ENCODE measurements at places on chromosomes 7 and 10.

DNA sequence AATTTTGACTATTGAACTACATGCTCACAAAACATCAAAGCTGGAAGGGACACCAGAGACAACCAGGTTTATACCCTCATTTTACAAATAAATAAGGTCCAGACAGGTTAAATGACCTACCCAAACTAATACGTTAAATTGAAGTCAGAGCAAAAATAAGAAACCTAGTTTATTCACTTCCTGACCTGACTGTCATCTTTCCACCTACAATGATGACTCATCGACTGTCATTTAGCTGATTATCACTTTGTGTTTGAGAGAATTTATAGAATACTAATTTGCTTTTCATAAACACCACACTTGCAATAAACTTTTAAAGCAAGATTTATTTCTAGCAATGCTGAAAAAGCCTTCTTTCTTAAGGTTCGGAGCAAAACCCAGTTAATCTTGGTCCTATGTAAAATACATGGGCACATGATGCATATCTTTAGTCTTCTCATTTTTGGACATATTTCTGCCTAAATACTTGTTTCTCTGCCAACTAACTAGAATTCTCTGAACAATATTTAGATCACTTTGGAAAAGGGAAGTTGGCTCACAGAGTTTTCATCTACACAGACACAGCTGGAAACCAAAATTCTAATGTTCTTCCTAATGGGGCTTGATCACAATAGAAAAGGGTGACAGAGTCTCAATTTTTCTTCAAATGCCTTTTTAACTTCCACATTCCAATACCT, 16.7 kb upstream of the LRRN3 start:
- DNase-seq = no peak

DNA sequence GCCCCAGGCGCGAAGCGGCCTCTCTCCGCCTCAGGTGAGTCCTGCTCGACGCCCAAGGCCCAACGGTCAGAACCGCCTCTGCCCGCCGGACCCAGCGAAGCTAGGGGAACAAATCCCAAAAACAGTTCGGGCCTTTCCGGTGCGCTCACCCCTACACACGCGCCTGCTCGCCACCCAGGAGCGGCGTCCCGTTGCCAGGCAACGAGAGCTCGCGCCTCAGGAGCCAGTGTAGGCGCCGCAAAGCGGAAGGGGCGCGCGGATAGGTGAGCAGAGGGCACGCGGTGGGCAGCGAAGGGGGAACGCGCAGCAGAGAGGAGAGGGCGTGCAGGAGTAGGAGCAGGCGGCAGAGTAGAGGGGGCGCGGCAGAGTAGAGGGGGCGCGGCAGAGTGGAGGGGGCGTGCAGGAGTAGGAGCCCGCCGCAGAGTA, at the start of the genes DYDC1 and DYDC2:
TSS of gene DYDC1 (minus strand) at position 193 of the 426 bp plus-strand sequence. CDS start 4,154 bp downstream, outside the sequence.
TSS of gene DYDC2 (plus strand) at position 219 of the 426 bp plus-strand sequence. CDS start 5,663 bp downstream, outside the sequence.
- DNase-seq = peak; percentile 19

GRCh38 chr7:128032605-128033235, 1.5 kb upstream of the LRRC4 start:
- DNase-seq = no peak

DNA sequence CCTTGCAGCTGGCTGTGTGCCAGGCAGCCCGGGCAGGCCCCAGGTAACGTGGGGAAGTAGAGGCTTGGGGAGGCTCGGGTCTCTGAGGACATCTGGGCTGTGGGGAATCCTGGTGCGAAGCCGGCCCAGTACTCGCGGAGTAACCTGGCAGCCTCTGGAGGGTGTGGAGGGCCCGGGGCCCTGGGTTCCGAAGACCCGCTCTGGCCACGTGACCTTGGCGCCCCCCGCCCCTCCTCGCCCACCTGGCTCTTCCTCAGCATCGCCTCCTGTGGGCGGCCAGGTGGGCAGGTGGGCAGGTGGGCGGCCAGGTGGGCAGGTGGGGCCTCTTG, 143.1 kb downstream of the WDR37 start:
- DNase-seq = no peak

GRCh38 chr7:21918216-21918615, 27.5 kb downstream of the CDCA7L start:
- DNase-seq = no peak

GRCh38 chr10:100519311-100520051, at the start of gene SEC31B:
SEC31B (minus strand) TSS chr10:100519861; CDS start chr10:100516952, 2,909 bp downstream.
- DNase-seq = no peak

DNA sequence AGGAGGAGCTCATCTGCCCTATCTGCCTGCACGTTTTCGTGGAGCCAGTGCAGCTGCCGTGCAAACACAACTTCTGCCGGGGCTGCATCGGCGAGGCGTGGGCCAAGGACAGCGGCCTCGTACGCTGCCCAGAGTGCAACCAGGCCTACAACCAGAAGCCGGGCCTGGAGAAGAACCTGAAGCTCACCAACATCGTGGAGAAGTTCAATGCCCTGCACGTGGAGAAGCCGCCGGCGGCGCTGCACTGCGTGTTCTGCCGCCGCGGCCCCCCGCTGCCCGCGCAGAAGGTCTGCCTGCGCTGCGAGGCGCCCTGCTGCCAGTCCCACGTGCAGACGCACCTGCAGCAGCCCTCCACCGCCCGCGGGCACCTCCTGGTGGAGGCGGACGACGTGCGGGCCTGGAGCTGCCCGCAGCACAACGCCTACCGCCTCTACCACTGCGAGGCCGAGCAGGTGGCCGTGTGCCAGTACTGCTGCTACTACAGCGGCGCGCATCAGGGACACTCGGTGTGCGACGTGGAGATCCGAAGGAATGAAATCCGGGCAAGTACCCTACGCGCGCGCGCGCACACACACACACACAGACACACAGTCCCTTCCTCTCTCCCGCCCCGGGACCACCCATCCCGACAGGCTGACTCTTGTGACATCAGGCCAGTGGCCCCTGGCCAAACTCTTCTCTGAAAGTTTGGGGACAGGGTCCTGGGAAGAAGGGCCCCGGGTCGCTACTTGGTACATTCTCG, 538 bp downstream of the TRIM8 start:
- peak; percentile 74 for DNase-seq

- no peak for DNase-seq
Observed at GRCh38 chr10:33616956-33617355, 282.5 kb upstream of the NRP1 start.

DNA sequence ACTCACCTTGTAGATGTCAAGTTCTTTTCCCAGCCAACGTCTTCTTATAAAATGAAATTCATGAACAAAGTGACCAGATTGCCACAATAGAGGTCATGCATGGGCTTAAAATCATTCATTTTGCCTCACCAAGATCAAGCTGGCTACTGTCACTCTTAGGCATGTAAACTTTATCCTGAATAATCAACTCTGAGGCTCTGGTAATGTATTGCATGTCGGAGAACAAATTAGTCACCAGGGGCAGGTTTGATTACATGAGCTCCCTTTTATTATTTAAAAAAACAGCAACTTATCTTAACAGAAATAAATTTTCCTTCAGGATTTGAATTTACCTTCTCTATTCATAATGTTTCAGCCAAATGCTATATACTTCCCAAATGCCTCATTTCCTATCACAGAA, 112.9 kb upstream of the SP4 start:
- no peak for DNase-seq

DNA sequence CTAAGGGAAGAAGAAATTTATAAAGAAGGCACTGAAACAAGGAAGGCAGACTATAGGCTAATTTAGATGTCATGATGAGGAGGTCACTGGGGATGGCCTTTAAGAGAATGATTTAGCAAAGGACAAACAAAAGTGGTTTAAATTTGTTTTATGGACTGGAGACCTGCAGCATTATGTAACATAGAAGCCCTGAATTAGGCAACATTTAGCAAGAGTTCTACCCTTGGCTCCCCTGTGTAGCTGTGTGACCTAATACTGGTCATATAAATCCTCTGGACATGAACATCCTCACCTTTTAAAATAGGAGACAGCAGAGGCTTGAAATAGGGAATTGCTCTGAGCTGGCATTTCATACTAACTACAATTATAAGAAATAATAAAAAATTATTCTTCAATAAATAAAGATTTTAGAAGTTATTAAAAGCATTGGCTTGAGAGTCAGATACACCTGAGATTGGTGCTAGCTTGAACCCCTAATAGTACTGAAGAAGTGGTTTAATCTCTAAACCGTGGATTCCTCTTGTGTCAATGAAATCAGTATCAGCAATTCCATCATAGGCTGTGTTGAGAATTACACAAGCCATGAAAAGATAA, 48.9 kb downstream of the RNLS start:
- DNase-seq = no peak

DNA sequence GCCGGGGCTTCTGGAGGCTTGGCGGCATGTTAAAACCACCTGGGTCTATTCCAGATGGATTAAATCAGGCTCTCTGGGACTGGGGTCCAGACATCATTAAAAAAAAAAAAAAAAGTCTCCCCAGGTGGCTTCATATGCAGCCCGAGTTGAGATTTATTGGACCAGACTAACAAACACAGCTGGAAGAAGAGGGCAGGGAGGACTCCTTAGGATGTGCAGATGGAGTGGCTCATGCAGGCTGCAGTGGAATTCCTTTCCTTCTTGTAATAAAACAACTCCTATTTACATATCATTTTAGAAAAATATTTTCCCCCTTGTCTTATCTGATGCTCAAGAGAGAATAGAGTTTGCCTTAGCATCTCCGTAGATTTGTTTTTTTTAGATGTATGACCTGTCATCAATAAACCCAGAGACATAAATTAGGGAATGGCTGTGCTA, 238.1 kb downstream of the CAMK1D start:
- no peak for DNase-seq

DNA sequence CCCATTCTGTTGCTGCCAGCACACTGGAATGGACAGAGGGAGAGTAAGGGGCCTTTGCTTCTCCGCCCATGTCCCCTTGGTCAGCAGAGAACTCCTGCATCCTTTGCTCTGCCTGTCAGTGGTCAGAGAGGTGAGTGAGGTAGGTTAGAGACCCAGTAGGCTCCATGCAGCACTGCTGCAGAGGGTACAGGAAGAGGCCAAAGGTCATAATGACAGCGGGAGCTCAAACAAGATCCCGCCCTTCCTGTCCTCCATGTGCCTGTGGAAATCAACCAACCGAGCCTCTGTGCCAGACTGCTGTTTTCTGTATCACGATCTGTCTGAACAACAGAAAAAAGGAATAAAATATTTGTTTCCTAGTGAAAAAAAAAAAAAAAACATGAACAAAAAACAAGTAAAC, 81.4 kb downstream of the ZNF33B start:
- no peak for DNase-seq

- no peak for DNase-seq
Observed at GRCh38 chr7:113657603-113658002, 261.2 kb downstream of the PPP1R3A start.

DNA sequence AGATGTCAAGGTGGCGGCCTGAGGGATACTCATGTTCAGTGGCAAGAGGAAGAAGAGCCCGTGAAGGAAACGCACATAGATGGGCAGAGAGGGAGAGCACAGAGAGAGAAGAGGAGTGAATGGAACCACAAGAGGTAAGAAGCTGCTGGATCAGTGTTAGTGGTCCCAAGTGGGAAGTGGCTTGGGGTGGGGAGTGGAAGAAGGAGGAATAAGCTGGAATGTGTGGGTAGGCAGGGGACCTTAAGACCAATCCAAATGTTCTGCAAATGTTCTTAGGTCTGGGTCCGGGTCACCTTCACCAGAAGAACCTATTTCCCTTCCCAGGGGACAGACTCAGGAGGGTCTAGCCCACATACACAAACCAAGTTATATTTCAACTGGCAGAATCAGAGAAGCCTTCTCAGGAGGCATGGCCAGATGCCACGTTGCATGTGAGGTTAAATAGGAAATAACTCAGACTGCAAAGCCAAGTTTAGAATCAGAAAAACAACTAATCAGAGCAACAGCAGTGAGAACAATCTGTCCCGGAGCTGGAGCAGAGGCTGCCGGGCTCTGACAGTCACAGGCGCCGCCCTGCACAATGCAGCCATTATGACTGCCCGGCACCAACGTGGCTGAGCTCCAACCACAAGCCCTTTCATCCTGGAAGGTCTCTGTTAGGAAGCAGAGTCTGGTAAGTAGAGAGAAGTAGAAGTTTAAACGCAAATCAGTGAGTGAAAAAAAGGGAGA, 78.6 kb upstream of the ARMC3 start:
- DNase-seq = no peak

GRCh38 chr10:58919927-58920654, 256.4 kb upstream of the PHYHIPL start:
- no peak for DNase-seq

GRCh38 chr7:20282959-20283358, 47.7 kb upstream of the ITGB8 start:
- DNase-seq = no peak

DNA sequence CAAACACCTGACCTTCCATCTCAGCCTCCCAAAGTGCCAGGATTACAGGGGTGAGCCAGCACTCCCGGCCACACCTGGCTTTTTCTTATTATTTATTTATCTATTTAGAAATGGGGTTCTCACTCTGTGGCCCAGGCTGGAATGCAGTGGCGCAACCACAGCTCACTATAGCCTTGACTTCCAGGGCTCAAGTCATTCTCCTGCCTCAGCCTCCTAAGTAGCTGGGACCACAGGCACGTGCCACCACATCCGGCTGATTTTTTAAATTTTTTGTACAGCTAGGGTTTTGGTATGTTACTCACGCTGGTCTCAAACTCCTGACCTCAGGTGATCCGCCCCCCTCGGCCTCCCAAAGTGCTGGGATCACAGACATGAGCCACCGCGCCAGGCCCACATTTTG, 56.9 kb upstream of the MYL10 start:
- DNase-seq = no peak

GRCh38 chr10:86941426-86941825, 16.0 kb downstream of the MMRN2 start:
- no peak for DNase-seq

GRCh38 chr10:115050375-115051010, 42.7 kb upstream of the ATRNL1 start:
- no peak for DNase-seq

GRCh38 chr10:86205306-86206239, 161.0 kb downstream of the GRID1 start:
- no peak for DNase-seq

GRCh38 chr10:86354761-86355540, 11.6 kb downstream of the GRID1 start:
- no peak for DNase-seq

DNA sequence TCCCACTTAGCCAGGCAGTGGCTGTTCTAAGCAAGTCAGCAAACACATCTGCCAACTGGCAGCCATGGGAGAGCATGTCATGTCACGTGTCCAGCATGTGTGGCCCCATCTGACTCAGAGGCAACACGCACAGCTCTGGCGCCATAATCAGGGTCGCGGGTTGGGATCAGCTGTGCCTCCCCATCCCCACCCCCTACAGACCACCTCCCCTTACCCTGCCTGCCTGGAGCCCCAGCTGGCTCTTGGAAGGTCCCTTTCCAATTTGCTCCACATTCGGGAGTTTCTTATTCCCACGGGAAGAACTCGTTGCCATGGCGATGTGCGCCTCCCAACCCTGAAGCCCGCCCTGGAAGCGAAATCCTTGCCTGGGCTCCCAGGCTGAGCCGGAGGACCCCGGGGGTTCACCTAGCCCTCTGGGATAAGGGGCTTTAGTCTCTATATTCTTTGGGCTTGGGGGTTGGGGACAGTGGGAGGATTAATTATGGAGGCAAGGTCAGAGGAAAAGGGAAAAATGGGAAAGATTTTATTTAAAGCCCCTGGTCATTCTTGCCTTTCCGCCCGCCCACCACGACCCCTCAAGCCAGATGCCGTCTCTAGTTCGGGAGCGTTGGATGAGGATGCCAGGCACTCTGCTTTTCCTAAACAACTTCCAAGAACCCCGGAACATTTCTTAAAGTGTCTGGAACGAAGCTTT, 283.7 kb downstream of the ZEB1 start:
- DNase-seq = no peak

- DNase-seq = no peak
Observed at GRCh38 chr7:92634924-92635519, 44.8 kb upstream of the FAM133B start.
